ENCODE measurements at places on chromosomes 11 and 22.

DNA sequence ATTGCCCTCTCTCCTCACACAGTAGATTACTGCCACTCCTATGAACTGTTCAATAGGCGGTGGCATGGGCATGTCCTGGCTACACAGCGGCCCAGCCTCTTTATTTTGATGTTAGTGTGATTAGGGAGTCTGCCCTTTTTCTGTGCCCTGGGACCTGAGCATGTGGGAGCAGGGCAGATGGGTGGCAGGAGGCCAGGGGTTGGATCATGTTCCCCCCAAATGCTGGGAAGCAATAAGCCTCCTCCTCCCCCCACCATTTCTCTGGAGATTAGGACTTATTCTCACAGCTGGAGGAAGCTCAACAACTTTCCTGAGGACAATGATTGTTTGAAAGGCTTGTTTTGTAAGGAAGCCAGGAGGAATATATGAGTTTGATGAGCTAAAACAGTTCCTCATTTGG is 848 bp downstream of the HEPN1 start:
- no peak for DNase-seq

DNA sequence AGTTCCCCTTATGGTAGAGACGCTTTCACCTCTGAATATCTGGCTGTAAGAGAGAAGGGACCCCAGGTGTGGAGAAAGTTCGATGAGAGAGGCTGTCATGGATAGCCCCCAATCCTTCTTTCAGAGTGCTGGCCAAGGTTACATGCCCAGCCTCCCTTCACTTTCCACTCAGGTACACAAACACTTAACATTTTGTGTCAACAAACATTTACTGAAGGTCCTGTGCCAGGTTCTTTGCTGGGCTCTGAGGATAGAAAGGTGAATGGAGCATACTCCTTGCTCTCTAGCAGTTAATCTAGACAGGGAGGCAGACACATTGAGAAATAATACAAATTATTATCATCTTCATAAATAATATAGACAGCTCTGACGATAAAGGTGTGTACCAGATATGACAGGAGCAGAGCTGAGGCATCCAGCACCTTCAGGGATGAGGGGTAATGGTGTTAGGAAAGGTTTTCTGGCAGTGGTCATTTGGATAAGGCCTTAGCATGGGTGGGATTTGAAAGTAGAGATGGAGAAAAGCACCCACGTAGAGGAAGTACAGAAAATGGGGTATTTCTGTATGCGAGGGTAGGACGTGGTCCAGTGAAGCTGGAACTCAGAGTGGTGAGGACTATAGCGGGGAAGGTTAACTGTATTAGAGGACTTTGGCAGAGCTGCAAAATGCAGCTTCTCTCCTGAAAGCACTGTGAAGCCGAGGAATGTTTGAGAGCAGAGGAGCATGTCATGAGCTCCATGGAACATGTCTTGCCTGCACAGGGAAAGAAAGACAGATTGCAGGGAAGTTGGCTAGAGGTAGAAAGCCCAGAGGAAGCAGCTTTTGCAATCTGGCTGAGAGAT is 19.6 kb downstream of the PPFIBP2 start:
- no peak for DNase-seq

DNA sequence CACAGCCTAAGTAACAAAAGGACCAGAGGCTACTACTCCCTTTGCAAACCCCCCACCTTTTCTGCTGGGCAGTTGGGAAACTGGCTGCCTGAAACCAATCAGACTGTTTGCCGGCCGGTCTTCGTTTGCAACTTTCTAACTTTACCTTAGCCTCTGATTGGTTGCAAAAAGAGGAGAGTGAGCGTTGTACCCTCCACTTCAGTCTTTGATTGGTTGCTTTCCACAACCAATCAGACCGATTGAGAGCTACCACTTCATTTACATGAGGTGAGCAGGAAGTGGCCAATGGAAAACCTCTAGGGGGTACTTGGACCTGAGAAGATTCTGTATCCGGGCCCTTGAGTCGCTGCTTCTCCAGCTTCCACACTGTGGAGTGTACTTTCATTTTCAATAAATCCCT is 18.8 kb upstream of the CLNS1A start:
- no peak for DNase-seq

DNA sequence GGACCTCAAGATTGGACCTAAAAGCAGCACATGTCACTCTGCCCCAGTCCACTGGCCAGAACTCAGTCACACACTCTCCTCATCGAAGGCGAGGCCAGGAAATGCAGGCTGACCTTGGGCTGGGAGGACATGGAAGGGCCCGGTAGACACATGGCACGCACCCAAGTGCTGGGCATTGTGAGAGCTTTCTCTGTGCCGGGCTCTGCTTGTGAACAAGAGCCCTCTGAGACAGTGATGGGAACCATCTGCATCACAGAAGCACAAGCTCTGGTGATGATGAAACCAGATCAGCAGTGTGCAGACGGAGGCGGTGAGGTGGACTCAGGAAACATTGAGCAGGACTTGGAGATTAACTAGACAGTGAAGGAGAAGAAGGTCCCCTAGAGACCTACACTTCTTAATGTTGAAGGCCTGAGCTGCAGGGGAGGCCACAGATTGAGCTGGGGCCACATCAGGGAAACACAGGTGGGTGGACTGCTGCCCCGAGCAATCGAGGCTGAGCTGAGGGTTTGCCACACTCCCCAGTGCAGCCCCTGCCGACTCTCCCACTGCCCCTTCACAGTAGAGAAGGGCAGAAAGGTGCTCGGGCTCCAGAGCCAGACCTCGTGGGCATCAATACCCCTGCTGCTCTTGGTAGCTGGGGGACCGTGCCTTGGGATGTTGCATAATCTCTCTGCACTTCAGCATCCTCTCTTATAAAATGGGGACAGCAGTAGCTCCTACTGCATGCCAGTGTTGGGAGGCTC is 1460.5 kb downstream of the TBC1D22A start:
- DNase-seq: no peak

- DNase-seq: no peak
Measured at GRCh38 chr11:36014898-36015665, 71.2 kb downstream of the LDLRAD3 start.

DNA sequence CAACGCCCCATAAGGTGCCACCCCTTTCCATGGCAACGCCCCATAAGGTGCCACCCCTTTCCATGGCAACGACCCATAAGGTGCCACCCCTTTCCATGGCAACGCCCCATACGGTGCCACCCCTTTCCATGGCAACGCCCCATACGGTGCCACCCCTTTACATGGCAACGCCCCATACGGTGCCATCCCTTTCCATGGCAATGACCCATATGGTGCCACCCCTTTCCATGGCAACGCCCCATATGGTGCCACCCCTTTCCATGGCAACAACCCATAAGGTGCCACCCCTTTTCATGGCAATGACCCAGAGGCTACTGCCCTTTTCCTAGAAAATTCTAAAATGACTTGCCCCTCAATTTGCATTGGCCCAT is 72.1 kb downstream of the BRD1 start:
- no peak for DNase-seq

DNA sequence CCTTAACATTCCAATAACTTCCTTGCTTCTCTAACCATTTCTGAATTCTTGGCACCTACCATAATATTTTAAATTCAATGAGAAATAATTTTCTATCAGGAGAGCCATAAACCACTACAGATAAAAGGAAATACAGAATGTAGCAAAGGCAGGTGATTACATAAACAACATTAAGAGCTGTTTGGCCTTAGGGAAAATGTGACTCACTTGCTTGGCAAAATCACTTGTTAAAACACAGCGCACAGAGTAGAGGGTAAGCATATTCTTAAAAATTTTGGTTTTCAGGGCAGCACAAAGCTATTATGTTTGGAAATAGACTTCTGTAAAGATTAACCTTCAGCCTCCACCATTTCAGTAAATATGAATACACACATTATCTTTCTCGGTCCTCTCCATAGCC is 26.4 kb downstream of the IZUMO1R start:
- no peak for DNase-seq

- no peak for DNase-seq
Measured at GRCh38 chr11:61598886-61599868, 18.3 kb upstream of the SYT7 start.

GRCh38 chr22:36829370-36830002 is 12.7 kb upstream of the PVALB start:
- no peak for DNase-seq

- DNase-seq: no peak
Measured at GRCh38 chr11:9962722-9963121, 298.8 kb downstream of the SWAP70 start.

- DNase-seq: no peak
Measured at GRCh38 chr11:86644291-86644690, 28.1 kb downstream of the ME3 start.

GRCh38 chr11:95358511-95359340 is 127.7 kb upstream of the SESN3 start:
- no peak for DNase-seq

- DNase-seq: no peak
Measured at GRCh38 chr11:100328626-100329340, 358.3 kb upstream of the ARHGAP42 start.

GRCh38 chr11:56817661-56818060 is 69.2 kb upstream of the OR9G4 start:
- no peak for DNase-seq

GRCh38 chr11:65565624-65566453 is 4.4 kb upstream of the ZNRD2 start:
- no peak for DNase-seq

DNA sequence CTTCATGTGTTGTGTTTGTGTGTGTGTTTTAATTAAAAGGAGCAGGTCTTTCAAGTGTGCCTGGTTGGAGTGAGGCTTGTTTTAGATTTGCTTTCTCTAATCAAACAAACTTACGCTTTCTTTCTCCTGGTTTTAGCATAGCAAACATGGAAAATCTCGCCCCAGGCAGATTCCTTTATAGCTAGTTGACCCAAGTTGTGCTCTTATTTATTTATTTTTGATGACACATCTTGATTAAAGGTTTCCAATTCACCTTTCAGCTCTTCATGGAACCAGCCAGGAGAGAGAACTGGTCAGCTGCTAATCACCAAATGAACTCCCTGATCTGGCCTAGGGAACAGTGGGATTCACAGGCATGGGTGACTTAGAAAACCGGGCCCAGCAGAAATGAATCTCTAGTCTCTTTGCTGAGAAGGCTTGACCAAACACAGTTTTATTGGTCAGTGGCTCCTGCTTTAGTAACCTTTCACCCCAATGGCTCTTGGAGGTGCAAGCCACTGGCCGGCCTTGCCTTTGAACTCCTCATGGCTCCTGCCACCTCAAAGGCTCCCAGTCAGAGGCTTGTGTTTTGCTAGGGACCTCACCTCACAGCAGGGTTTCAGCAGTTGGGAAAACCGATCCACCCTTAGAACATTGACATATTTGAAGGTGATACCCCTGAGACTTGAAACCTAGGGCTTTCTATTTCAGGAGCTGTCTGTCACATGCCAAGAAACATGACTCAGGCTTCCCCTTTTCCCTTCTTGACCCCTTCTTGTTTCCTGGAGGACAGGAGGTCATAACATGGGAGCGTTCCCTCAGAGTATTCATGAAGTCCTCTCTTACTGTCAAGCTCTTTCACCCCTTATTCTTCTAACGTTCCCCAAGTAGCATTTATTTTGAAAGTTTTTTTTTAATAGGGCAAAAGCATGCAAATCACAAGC is 48.8 kb downstream of the EXT2 start:
- no peak for DNase-seq

DNA sequence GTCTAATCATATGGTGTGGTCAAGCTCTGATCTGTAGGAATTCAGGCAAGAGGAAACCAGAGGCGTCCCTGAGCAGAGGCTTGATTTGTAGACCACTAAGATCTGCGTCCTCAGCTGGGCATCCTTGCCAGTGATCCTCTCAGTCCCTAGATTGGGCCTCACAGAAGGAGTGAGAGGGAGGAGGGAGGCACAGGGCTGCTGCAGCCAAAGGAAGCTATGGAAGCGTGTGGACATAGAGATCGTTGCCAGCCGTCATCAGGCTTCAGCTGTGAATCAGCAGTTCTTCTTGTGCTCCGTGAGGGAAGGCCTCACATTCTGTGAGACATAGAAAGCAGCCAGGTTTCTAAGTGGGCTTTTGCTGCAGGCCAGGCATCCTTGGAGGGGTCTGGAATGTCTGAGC is 254.6 kb upstream of the KIRREL3 start:
- no peak for DNase-seq

- no peak for DNase-seq
Measured at GRCh38 chr11:109547356-109548027, 125.5 kb downstream of the C11orf87 start.

- DNase-seq: no peak
Measured at GRCh38 chr11:21364866-21365624, 695.7 kb downstream of the NELL1 start.

DNA sequence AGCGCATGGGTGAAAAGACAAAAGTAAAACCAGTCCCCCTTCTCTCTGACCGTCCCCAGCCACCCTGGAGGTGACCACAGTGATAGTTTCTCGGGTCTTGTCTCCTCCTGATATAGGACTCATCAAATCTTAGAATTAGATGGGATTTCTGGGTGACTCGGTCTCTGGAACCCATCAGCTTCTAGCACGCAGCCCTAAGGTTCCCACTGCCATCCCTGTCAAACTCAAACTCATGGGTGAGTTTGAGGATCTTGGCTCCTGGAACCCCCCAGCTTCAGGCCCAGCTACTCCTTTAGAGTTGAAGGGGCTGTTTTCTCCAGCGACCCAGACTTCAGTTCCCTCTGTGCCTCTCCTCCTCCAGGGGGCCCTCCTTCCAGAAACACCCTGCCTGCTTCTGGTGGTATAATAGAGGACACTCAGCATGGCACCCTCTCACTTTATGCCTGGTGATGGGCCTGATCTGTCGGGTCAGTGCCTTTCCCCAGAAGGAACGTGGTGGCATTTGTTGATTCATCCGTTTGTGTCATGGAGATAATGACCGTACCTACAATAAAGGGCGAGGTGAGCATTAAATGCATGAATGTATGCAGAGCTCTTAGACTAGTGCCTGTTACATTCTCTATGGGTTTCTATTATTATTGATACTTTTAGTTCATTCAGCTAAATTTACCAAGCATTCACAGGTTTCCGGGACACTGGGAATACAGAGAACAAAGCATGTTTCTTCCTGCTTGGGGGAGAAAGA is 31.7 kb downstream of the MCM5 start:
- no peak for DNase-seq

GRCh38 chr11:102465696-102466095 is 13.1 kb upstream of the TMEM123 start:
- no peak for DNase-seq

GRCh38 chr11:67674442-67674871 is at the start of gene ALDH3B2:
TSS of gene ALDH3B2 (minus strand) at chr11:67674623. CDS start at chr11:67666935, 7,688 bp downstream.
- no peak for DNase-seq

- DNase-seq: no peak
Measured at GRCh38 chr11:129593098-129593497, 217.4 kb downstream of the BARX2 start.

All from neural crest cell (in vitro differentiated cells).